Stimulated activated CD8-positive, alpha-beta memory T cell treated with anti-CD3 and anti-CD28 coated beads, Interleukin-7, amount 100 ng/mL, for 1 hour (primary cell): ENCODE measurements at places on chromosomes 1 and 21.

DNA sequence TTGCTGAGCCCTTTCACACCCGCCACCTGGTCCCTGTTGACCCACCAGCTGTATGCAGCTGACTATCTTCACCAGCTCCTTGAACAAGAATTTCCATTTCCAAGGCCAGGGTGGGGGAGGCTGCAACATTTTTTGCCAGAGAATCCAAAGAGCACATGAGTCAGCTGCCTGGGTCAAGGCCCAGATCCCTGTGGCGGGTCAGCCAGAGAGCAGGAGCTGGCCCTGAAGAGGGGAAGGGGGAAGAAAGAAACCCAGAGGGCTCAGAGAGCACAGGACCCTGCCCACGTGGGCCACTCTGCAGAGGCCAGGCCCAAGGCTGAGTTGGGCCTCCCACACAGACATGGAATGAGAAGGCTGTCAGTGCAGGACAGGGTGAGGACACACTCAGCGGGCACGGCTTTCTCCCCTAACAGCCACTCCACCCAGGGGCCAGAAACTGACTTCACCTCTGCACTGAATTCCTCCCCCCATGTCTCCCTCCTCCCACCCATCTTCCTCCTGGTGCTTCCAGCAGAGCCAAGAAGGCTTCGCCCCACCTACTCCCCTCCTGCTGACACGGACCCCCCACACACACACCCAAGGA, 28.9 kb downstream of the S100A6 start:
- no peak for DNase-seq

GRCh38 chr1:53722025-53722424, 16.9 kb downstream of the GLIS1 start:
- no peak for DNase-seq

- DNase-seq = no peak
Measured at GRCh38 chr1:181208083-181208482, 119.6 kb downstream of the IER5 start.

DNA sequence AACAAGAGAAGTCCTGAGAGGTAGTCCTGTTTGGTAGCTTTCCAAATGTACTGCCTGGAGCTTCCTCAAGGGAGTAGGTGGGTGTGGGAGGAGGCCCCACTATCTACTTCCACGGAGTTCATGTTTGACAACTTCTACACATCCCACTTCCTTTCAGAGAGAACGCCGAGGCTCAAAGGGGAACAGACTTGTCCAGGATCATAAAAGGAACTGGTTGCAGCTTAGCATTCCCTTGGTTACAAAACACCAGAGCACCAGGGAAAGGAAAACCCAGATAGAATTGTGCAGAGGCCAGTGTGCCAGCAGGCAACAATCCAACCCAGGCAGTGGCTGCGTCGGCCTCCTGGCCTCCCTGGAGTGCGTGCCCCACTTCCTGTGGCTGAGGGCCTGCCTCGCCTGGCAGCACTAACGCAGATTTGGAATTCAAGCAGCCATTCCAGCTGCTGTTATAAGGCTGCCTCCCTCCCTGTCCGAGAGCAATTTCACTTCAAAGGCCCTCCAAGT, 4.2 kb upstream of the RAP1GAP start:
- no peak for DNase-seq

DNA sequence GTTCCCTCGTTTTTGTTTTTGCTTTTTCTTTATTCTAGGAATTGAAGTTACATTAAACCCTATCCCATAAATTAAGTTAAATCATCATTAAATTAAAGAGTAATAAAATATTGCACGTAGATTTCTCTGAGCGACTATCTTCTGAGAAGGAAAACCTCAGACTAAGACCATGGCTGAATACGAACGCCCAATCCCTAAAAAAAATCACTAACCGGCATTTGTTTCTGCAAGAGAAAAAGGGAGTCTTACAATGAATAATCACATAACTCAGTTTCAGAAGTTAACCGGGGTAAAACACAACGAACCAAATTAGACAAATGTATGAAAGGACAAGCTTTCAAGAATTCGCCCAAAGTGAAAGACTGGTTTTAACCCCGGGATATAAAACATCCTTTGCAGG, 1.3 kb downstream of the PIK3R3 start:
- DNase-seq = no peak

GRCh38 chr21:29189353-29189752, 58.9 kb downstream of the MAP3K7CL start:
- DNase-seq = no peak

- no peak for DNase-seq
Measured at GRCh38 chr21:44800971-44801467, 601 bp downstream of the UBE2G2 start.

DNA sequence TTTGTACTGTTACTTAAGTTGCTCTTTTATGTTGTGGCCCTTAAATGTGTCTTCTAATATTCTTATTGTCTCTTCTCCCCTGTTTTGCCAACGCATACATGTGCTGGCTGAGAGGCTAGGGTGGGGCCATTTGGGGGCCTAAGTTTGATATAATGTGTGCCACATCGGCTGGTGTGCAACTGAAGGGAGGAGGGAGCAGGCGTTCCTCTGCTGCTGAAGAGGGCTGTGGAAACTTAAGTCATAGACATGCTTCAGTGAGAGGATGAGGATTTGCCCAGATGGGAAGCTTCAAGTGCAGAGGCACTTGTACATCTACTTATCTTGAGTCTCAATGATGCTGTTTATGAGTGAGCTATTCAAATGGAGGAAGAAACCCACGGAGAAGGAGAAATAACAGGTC, 630.6 kb downstream of the LMO4 start:
- no peak for DNase-seq

- DNase-seq = no peak
Measured at GRCh38 chr21:46128106-46128932, 27.1 kb downstream of the FTCD start.

DNA sequence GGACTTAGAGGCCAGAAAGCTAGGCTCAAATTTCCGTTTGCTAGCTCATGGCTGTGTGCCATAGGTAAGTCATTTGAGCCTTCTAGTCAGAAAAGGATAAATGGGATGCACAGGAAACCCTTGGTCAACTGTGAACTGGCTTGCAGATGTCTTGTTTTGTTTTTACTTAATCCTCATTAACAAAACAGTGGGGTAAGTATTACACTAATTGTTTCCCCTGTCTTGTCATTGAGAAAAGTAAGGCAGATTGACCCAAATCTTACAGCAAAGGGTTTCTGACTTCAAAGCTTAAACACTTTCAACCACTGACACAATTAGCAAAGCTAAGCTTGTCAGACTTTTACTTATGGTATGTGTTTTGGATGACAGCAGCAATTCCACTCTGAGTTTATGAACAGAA, 291.3 kb downstream of the NTNG1 start:
- no peak for DNase-seq

DNA sequence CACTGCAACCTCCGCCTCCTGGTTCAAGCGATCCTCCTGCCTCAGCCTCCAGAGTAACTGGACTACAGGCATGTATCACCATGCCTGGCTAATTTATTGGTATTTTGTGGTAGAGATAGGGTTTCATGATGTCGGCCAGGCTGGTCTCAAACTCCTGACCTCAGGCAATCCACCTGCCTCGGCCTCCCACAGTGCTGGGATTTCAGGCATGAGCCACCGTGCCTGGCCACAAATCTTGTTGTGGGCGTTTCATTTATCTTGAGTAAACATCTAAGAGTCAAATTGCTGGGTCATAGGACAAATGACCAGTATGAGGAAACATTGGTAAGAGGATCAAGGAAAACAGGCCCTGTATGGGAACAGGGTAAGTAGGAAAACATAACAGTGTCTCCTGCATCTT, 17.9 kb downstream of the TMEM200B start:
- DNase-seq = no peak

- DNase-seq = peak; percentile 51
Measured at GRCh38 chr1:209805875-209806760, at the start of gene IRF6. IRF6 (minus strand) TSS chr1:209806142; CDS start chr1:209801413, 4,729 bp downstream.

- DNase-seq = no peak
Measured at GRCh38 chr1:154849645-154850131, 20.4 kb downstream of the KCNN3 start.

- no peak for DNase-seq
Measured at GRCh38 chr1:29451368-29451892, 215.1 kb downstream of the PTPRU start.

DNA sequence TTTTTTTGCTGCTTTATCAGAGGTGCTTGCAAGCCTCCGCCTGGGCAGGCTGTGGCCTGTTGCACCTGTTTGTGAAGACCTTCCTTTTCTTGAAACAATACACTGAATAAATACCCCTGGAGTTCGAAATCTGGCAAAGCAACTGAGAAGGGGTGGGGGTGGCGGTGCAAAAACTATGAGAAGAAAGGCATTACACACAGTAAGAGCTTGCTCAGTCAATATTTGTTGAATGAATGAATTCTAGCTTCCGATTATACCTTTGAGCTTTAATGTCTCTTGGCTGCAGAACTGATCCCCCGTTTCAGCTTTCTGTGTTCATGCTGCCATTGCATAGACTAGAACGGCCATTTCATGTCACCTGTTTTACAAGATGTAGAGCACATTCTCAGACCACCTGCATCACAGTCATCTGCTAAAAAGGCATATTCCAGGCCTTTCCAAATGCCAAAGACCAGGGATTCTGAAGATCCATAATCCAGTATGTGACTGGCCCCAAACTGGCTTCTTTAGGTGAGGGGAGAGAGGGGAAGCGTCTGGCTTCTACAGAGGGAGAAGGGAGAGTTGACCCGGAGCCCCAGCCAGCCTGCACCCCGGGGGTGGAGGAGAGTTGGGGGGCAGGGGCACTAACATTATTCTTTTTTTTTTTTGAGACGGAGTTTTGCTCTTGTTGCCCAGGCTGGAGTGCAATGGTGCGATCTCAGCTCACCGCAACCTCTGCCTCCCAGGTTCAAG, 111.5 kb downstream of the ETS2 start:
- no peak for DNase-seq

GRCh38 chr1:4345094-4345493, 309.3 kb upstream of the AJAP1 start:
- no peak for DNase-seq

DNA sequence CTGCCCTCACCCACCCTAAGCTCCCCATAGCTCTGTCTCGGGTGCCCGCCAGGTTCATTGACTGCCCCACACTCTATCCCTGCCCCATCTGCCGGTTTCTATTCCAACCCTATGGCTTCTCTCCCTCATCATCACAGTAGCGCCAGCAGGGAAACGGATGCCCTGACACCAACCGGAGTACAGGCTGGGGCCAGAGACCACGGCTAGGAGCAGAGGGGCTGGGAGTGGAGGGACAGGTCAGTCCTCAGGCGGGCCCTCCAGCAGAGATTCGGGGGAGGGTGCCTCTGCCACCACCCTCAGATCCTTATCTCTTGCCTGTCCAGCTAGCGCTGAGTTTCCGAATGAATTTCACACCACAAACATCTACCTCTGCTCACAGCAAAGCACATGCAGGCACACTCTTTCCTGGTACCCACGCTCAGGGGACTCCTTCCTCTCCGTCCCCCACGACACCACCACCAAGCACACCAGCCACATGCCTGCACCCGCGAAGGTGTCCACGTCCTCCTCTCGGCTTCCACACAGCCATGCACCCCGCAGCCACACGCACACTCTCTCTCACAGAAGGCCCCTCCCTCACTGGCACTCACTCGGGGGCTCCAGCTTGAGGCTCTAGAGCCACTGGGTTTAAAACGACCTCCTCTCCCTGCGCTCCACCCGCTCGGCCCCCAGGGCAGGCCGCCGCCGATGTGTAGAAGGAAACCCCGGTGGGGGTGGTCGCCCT, 7.2 kb downstream of the TAL1 start:
- no peak for DNase-seq

DNA sequence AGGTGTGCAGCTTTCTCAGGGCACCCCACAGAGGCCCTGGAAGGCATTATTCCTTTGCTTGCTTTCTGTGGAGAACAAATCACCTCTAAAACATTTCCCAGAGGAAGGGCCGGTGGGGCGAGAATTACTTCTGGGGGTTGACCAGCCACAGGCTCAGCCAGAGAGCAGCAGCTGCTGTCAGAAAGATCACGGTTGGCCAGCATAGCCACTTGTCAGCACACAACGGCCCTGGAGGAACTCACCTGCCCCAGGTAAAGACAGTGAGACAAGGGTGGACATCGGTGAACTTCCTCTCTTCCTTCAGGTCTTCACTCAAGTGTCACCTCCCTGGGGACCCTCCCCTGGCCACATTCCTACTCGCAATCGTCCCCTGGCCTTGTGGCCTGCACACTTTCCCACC, 69.5 kb upstream of the CLDN14 start:
- DNase-seq = no peak

GRCh38 chr1:12505231-12505630, 112.8 kb downstream of the DHRS3 start:
- no peak for DNase-seq

- no peak for DNase-seq
Measured at GRCh38 chr1:155910621-155911121, 478 bp downstream of the RIT1 start.

- no peak for DNase-seq
Measured at GRCh38 chr1:231411036-231411531, 11.0 kb downstream of the EGLN1 start.

DNA sequence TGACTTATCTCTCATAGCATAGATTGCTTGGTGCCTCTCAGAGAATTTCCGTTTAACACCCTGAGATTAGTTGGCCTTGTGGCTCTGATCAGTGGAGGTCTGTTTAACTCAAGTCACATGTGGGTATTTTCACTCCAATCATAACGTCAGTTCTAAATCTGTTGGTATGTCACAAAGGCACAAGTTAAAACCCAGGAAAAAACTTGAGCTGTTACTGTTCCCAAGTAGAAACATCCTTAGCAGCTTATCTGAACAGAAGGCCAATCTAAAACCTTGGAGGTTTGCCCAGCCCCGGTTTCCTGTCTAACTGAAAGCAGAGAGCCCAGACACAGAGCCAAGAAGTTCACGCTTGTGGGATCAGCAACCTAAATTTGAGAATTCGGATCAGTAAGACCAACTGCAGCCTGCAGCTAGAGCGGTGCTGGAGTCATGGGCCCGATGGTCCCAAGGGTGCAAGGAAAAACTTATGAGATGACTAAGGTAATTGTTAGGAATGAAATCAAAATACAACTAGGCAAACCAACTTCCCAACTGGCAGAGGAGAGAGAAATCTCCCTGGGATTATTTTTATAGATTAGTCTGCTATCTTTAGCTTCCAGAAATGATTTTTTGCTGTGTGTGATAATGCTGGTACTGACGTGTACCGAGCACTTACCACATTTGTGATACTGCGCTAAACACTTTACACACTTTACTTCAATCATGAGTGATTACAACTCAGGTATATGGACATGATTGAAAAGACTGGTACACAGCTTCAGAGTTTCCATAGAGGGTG, 90.2 kb upstream of the C1orf21 start:
- no peak for DNase-seq

GRCh38 chr21:26137379-26138060, 33.0 kb downstream of the APP start:
- DNase-seq = no peak
